ENCODE measurements at places on chromosomes 1 and 21.
A peak's percentile ranks its signal among the peaks of the same experiment; 100 is the strongest.

DNA sequence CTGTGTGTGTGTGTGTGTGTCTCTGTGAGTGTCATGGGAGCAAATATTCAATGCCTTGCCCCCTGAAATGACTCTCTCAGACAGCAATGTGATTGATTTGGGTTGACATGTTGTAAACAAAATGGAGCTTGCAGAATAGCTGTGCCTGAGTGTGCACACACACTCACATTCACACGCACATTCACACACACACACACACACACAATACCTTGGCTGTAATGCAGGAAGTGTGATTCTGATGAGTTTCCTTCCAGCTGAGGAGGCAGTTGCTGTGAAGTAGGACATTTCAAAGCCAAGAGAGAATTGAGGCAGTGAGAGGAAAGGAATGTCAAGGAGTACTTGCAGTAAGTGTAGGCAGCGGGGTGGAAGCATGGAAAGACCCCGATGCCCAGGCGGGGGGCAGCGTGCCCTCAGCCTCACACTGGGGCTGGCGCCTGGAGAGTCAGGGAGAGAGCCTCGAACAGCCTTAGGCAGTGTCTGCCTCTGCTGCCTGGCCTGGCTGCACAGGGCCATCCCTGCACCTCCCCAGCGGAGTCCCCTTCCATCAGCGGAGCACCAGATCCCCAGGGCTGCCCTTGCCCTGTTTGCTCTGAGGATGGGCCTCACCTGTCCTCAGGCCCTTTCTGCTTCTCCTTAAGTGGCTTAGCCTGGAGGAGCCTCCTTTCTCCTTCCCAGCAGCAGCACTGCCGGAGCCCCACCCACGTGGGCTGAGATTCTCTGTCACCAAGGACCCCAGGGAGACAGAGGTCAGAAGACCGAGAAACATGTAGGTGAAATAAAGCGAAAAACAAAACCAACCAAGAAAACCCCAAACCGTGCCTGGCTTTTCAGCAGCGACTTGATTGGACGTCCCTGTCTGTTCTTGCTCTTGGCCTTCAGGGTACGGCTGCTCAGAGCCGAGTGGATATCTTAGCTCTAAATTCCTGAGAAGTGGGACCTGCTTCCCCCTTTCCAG lies 9.2 kb downstream of the VASH2 start:
- no peak for DNase-seq

GRCh38 chr1:103267266-103267665 lies 158.9 kb upstream of the COL11A1 start:
- DNase-seq, result no peak

GRCh38 chr1:94980582-94981574 lies 54.0 kb upstream of the CNN3 start:
- DNase-seq, result no peak

DNA sequence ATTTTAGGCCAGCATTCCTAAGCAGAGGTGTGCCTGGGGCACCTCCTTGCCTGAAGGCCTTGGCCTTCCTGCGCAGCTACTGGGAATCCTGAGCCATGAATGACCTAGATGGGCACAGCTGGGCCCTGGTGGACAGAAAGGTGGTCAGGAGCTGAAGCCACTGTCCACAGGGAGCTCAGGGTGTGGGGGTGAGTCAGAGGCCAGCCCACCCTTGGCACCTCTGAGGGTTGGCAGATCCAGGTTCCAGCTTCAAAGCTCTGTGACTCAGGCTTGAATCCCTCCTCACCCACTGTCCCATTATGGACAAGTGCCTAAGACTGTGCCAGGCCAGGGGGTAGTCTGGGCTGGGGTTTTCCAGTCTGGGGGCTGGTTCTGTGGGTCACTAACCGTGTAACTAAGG lies 6.4 kb upstream of the EDN2 start:
- no peak for DNase-seq

DNA sequence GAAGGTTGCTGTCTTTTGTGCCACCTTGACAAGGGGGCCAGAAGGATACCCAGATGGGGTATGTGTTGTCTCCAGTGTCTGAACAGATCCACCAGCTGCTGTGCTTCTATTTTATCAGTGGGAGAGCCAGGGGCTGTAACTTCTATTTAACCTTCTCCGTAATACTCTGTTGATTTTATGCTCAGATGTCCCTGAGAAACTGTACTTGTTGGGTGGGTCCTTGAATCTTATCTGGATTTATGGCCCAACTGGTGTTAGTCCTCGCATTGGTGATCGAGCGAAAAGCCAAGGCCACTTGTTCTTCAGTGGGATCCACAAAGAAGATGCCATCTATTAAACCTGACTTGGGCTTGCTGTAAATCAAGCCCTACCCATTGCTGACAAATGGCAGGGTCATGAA lies 56.4 kb downstream of the ST6GALNAC3 start:
- DNase-seq, result no peak

DNA sequence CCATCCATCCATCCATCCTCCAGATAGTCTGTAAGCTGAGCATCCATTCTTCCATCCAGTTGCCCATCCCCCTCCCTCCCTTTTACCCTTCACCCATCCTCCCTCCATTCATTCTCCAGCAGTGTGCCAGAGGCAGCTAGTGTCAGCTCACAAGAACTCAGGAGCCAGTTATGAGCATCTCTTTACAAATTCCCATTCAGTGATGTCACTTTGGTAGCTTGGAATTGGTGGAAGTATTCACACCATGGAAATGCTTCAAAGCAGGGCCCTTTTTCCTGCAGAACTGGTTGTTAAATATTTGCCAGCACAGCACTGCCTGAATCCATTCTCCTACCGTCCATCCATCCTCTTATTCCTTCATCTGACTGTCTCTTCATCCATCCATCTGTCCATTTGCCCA lies 72.5 kb downstream of the ARHGEF10L start:
- no peak for DNase-seq

DNA sequence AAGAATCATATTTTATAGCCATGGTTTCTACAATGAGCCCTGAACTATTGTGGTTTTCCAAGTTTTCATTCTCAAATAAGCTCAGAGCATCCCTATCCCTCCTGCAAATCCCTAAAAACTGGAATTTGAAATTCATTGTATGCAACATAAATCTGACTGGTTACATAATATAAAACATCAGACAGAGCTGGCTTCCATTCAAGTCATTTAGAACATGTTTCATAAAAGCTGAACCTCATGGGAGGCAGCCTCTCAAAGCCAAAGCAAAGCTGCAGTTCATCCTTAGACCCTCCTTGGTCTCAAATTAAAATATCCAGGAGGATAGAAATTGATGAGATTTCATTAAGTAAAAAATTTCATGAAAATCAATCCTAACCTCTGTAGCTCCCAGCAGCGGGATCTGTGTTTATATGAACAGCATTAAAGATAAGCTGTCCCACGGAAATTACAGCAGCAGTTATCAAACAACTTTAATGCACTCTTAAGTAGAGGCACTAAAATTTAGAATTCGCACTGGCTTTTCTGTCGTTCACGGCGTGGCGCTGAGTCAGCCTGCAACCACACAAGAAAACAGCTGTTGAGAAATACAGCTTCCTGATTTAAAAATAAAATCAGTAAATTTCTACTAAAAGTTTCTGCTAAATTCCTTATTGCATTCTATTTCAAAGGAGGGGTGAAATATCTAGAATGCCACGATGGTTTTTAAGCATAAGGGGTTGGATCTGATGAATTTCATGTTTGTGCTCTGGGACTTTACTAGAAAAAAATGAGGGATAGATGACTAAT lies 99.9 kb upstream of the TIAM1 start:
- DNase-seq, result no peak

DNA sequence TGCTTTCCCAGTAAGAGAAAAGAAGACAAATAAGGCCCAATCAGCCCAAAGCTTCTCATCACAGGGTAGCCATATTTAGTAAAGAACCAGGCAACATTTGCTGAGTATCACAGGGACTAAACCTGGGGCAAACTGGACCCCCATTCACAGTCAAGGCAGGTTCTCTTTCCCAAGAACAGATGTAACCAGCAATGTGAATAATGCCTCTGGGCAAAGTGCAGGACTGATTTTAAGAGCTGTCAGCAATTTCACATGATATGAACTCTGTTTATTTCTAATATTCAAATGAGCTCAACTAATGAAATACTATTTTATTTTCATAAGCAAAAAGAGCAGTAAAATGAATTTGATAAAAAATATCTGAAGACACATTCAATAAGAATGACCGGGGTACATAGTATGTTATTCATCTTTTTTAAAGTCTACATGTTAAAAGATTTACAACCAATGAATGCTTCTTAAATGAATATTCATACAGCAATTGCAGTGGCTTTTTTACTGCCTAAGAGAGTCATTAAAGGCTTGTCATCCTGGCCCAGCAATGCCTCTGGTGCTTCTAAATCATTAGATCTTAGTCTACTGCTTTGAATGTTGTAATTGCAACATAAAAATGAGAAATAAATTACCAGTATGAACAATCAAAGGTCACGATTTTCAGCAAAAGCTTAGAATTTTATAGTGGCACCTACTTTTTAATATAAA lies 308.8 kb downstream of the SMYD3 start:
- DNase-seq, result no peak

- no peak for DNase-seq
Observed at GRCh38 chr1:184030433-184031091, 7.0 kb downstream of the COLGALT2 start.

DNA sequence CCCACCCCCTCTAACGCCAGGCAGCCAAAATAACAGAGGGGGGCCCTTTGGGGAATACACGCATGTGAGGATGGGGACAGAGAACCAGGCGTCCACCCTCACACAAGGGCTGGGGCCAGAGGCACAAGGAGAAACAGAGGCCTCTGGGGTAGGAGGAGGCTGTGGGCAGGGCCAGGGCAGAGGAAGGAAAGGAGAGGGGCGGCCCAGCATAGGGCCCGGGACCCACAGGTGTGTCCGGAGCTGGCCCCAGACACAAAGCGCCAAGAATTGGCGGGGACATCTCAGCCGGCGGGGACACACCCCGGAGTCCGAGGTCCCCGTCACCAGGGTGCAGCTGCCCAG lies 6.7 kb downstream of the PLEKHG5 start:
- DNase-seq, result no peak

GRCh38 chr1:192109576-192109975 lies 48.7 kb upstream of the RGS18 start:
- no peak for DNase-seq

- no peak for DNase-seq
Observed at GRCh38 chr1:209367061-209367772, 216.3 kb upstream of the CAMK1G start.

GRCh38 chr1:83995649-83996048 lies 3.3 kb downstream of the TTLL7 start:
- no peak for DNase-seq

GRCh38 chr1:84301004-84301784 lies at the start of gene SAMD13:
Gene SAMD13, plus strand, starts transcription at chr1:84301708. Its CDS starts 1,527 bp downstream, at chr1:84303235.
- peak; percentile 81 for DNase-seq

DNA sequence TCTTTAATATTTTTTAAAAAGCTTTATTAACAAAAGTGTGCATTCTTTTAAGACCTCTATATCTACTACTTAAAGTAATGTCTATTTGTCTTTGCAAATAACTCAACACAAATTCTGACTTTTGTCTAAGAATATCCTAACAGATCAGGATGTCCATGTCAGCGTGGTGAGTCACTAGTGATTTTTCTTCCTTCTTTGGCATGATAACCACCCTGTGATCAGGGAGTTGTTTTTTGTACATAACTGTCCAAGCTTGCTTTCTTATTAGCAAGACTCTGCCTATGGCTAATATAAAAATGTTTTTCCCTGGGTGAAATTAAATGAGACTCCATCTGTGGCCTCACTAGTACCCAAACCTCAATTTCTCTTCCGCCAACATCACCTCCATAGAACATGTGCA lies 688.9 kb upstream of the ADGRL2 start:
- no peak for DNase-seq

- no peak for DNase-seq
Observed at GRCh38 chr21:41573902-41574690, 66.1 kb upstream of the TMPRSS2 start.

DNA sequence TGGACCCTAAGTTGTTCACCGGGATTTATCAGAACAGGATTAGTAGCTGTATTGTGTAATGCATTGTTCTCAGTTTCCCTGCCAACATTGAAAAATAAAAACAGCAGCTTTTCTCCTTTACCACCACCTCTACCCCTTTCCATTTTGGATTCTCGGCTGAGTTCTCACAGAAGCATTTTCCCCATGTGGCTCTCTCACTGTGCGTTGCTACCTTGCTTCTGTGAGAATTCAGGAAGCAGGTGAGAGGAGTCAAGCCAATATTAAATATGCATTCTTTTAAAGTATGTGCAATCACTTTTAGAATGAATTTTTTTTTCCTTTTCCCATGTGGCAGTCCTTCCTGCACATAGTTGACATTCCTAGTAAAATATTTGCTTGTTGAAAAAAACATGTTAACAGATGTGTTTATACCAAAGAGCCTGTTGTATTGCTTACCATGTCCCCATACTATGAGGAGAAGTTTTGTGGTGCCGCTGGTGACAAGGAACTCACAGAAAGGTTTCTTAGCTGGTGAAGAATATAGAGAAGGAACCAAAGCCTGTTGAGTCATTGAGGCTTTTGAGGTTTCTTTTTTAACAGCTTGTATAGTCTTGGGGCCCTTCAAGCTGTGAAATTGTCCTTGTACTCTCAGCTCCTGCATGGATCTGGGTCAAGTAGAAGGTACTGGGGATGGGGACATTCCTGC lies 3.9 kb upstream of the OLFML3 start:
- no peak for DNase-seq

- DNase-seq, result no peak
Observed at GRCh38 chr1:228205526-228206436, 2.1 kb upstream of the OBSCN start.

GRCh38 chr1:29527314-29528004 lies 291.1 kb downstream of the PTPRU start:
- DNase-seq, result no peak

DNA sequence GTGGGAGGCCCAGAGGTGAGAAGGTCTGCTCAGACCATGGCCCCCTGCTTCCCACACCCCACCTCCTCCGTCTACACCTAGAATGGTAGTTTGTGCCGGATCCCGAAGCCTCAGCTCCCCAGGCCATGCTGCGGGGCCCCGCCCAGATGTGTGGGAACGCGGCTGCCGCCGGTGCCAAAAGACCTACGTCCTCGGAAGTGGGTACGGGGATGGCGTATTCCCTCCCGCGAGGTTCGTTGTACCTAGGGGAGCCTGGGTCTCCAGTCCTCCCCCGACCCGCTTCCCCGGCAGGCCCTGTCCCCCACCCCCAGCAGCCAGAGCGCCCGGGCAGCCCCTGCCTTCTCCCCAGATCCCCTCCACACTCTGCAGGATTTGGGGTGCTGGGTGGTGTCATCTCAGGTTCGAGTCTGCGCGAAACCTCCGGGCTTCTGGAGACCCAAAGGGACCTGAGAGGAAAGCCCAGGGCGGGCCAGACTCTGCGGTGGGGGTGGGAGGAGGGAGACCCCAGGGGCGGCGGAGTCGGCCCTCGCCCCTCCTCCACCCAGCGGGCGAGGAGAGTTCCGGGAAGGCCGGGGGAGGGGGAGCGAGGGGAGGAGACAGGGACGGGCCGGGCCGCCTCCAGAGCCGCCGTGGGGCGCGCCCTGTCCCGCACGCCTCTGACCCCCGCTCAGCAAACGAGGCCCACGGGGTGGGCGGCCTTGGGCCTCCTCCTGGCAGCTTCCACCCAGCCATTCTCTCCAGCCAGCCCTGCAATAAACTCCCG lies 6.2 kb upstream of the PRDM16 start:
- no peak for DNase-seq

DNA sequence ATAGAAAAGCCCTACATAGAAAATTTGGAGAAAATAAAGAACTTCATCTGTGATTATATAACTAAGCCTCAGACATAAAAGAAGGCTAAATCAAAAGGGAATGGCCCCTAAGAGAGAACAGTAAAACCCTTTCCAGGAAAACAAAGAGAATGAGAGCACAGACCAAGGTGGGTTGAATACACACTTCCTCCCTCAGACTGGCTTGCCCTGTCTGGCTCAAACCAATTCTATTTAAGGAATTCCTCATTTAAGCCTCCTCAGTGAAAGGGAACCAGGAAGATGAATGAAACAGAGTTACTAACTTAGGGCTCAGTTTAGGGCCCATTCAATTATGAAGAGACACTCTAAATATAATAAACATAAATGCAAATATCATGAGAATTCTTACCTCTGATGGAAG lies 10.6 kb upstream of the SYT14 start:
- no peak for DNase-seq
